ENCODE measurements at places on chromosomes 6 and 20. TPM values are rescaled to one million over a fixed set of nuclear protein-coding genes. Genes with fewer than 3 reads are reported as not detected.

NRSN1 gene
- not detected for total RNA-seq

RCAN2 gene
- 0.48 TPM for total RNA-seq

POU5F1 gene
- not detected for total RNA-seq

CRISP3 gene
- not detected for total RNA-seq

DNA sequence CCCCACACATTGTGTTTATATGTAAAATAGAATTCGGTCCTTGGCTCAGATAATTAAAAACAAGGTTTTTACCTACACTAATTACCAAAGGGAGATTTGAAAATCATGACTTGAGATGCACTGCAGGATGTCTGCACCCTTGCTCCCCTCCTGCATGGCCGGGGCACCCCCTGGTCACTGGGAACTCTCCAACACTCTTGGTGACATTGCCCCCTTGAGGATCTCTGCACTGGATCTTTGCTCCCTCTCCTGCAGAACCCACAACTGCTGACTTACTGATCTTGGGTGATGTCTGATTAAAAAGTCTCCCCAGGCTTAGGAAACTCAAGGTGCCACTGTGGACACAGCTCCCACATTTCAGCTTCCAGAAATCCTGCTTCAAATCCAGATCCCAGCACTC is 17.1 kb upstream of the CSNK2A1 start:
- no peak for DNase-seq

DNA sequence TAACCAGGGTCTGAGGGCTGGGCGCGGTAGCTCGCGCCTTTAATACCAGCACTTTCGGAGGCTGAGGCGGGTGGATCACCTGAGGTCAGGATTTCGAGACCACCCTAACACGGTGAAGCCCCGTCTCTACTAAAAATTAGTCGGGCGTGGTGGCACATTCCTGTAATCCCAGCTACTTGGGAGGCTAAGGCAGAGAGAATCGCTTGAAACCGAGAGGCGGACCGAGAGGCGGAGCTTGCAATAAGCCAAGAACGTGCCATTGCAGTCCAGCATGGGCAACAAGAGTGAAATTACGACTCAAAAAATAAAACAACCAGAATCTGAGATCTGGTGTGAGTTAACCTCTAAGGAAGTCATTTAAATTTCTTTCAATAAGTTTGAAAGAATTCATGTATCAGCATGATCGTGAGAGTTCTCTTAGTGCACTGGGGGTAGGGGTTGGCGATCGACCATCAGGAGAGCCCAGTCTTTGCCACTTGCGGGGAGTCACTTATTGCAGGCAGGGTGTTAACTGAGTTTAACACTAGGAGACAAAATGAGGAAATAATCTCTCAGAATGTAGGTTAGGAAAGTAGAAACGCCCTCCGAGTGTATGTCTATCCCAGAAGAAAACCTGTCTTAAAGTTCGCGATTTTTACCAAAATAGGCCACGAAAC is 206.5 kb upstream of the ZNF184 start:
- DNase-seq = no peak

DNA sequence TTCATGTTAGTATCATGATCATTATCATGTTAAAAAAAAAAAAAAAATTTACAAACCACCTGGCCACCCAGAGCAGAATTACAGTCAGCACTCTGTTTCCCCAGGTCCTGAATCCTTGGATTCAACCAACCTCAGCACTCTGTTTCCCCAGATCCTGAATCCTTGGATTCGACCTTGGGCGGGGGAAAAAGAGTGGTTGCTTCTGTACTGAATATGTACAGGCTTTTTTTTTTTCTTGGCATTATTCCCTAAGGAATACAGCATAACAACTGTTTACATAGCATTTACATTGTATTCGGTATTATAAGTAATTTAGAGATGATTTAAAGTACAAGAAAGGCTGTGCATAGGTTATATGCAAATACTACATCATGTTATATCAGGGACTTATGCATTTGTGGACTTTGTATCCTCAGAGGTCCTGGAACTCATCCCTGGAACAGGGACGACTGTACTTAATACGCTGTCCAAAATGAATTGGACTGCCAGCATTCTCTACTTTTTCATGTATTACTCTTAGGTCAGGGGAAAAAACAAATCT is 31.2 kb downstream of the GCNT2 start:
- DNase-seq = no peak

DNA sequence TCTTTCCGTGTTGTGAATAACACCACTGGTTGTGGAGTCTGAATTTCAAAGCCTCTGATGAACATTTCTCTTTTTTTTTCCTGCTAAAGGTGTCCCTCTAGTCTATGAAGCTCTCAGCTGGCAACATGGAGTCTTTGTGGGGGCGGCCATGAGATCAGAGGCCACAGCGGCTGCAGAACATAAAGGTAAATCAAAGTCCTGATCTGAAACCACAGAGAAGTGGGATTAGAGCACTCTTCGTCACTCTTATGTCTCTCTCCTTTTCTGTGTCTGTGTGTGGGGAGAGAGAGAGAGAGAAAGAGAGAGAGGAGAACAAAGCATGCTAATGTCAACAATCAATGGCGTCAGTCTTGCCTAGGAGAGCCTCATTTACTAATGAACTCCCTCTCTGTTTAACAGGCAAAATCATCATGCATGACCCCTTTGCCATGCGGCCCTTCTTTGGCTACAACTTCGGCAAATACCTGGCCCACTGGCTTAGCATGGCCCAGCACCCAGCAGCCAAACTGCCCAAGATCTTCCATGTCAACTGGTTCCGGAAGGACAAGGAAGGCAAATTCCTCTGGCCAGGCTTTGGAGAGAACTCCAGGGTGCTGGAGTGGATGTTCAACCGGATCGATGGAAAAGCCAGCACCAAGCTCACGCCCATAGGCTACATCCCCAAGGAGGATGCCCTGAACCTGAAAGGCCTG is 4.2 kb downstream of the PCK1 start:
- DNase-seq = no peak

GRCh38 chr6:25959890-25960536 is 2.6 kb upstream of the TRIM38 start:
- DNase-seq = no peak

DNA sequence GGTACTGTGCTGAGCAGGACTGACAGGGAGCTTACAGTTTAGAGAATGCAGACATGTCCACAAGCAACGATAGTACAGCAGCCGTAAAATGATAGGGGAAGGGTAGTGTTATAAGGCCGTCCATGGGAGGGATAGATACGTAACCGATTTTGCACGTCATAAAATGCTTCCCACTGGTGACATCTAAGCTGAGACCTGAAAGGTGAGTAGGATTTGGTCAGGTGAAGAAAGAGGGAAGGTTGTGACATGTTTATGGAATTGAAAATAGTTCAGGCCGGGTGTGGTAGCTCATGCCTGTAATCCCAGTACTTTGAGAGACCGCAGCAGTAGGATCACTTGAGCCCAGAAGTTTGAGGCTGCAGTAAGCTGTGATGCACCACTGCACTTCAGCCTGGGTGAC is 25.6 kb downstream of the SNX9 start:
- no peak for DNase-seq

GRCh38 chr20:41249411-41250281 is 67.9 kb downstream of the ZHX3 start:
- DNase-seq = no peak

- no peak for DNase-seq
Measured at GRCh38 chr20:52845044-52845443, 127.1 kb upstream of the TSHZ2 start.

GRCh38 chr6:89081129-89081422 is 525 bp downstream of the PNRC1 start:
- DNase-seq = no peak

GRCh38 chr20:3180319-3180718 is 7.0 kb upstream of the LZTS3 start:
- DNase-seq = no peak

DNA sequence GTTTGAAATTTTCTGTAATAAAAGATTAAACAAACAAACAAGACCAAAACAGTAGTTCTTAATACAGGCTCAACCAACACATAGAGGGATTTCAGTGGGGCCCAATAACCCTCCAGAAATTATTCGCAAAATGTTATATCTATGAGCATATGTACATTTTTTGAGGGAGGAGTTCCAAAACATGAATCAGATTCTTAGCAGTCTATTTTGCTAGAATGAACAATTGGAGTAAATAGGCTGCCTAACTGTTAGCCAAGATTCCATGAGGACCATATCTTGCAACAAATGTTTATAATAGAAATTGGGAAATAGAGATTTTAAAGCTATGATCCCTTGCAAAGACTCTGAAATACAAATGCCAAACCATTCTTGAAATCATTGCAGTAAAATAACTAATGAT is 186.3 kb downstream of the AKAP7 start:
- no peak for DNase-seq

DNA sequence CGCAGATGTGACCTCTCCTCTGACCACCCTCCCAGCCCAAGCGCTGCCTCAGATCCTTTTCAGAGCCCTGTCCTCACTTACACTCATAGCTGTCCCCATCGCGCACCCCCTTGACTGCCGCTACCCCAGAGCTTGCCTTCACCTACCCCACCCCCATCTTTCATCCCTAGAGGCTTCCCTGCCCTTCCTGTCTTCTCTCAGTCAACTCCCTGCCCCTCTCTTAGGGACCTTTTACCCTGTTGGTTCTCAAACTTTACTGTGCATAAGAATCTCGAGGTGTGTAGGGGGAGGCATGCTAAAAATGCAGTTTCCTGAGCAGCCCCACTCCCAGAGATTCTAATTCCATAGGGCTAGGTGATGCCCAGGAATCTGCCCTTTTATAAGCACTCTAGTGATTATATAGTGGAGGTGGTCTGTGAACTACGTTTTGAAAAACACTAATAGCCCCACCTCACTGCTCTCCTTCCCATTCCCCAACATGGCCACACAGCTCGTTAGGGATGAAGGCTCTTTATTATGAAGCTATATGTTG is 725 bp downstream of the TM9SF4 start:
- DNase-seq = no peak

DNA sequence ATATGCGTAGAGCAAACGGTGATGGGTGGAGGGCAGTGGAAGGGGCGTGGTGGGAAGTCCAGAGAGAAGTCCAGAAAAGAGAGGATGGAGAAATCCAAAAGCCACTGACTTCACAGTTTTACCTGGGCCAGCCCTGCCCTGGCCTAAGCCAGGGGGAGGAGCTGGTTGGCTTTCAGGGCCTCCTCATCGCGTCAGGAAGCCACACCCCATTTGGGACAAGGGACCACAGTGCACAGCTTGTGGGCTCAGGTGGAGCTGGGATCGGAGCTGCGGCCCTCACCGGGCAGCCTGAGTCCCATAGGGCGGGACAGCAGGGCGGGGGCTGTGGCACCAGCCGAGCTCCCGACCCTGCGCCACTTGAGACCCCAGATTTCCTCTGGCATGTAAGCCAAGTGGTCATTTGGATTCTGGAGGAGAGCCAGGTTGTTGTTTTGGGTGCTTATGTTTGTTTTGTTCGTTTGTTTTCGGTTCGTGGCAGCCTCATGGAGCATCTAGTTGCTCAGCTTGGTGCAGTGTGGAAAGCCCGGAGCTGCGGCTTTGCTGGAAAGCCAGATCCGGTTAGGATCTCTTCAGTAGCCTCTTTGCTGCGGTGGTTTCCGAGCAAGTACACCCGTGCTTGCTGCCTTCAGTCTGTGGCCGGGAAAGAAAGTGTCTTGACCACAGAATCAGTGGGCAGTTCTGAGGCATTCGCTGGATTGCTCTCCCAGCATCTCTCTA is 42.2 kb downstream of the RIOK1 start:
- DNase-seq = no peak

- DNase-seq = no peak
Measured at GRCh38 chr6:100475554-100476320, 11.0 kb upstream of the SIM1 start.

DNA sequence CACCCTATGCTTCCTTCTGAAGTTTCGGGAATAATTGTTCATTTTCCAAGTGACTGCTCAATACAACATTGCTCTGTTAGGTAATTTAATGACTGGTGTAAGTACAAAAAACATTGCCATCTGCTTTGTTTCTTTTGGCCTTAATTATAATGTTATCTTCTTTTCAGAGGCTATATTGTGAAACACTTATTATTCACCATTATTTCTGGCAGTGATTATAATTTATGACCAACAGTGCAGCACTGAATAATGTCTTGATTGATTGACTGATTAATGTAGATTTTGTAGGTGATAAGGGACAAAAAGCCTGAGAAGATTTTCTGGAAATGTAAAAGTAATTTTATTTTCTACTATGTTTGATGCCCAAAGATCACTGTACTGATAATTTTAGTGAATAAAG is 377.7 kb downstream of the PLCB1 start:
- DNase-seq = no peak

- DNase-seq = no peak
Measured at GRCh38 chr20:1265226-1265915, 723 bp upstream of the SNPH start.

DNA sequence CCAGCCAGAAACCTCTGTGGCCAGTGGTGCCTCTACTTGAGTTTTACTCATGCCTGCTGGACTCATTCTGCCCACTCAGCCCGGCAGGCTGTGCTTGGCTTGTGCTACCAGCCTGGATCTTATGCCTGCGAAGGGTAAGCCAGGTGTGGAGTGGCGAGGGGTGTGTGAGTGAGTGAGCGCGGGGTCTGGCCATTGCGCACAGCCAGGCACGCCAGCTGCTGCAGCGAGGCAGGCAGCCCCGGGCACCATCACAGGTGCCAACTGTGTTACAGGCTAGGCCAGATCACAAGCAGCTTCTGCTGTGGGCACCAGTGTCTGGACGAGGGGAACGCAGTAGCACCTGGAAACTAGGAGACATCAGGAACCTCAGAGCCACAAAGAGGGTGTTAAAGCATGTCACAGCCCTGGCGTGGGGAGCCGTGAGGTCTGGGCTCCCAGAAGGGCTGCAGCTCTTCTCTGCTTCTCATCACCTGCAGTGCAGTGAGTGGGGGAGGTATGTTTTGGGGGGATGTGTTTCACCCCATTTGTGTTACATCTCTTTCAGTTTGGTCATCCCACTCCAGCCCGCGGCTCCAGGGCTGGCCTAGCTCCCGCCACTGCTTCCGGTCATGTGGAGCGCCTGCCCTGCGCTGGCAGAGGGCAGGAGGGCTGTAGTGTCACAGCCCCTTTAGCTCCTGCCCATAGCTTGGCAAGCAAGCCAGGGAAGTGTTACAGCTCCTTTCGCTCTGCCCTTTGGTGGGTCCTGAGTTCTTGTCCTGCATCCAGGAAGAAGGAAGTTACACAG is 379.7 kb upstream of the IMPG1 start:
- no peak for DNase-seq

- DNase-seq = peak; percentile 10
Measured at GRCh38 chr6:149450679-149451375, 34.0 kb downstream of the ZC3H12D start.

- DNase-seq = no peak
Measured at GRCh38 chr6:148720406-148720805, 26.4 kb upstream of the UST start.

DNA sequence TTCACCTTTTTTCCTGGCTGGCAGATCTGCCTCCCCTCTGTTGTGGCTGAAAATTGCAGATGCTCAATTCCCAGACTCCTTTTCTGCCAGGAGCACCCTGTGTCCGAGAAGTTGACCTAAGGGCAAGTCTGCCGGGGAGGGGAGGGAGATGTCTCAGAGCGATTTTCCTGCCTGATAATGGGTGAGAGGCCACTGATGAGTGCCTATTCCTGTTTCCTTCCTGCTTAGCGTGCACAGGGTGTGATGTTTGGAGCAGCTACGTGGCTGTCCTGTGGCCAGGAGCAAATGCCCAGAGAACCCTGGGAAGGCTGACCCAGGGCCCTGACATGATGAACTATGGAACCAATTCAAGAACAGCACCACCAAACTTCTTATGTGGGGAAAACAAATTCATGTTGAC is 22.5 kb downstream of the SOX4 start:
- DNase-seq = no peak

- no peak for DNase-seq
Measured at GRCh38 chr6:31115941-31116560, 1.5 kb downstream of the PSORS1C1 start.

- no peak for DNase-seq
Measured at GRCh38 chr20:63690003-63690897, 6.2 kb upstream of the TNFRSF6B start.
